ENCODE measurements at places on chromosomes 6 and 20. TPM values are rescaled to one million over a fixed set of nuclear protein-coding genes. Genes with fewer than 3 reads are reported as not detected.

GRCh38 chr20:3712279-3712873, at the start of gene SIGLEC1:
Gene SIGLEC1, minus strand, starts transcription at chr20:3712600. Its CDS starts 5,472 bp downstream, at chr20:3707128.
- no peak for DNase-seq

GRCh38 chr6:21594416-21595281, 1.1 kb downstream of the SOX4 start:
- DNase-seq, result peak; percentile 59

DNA sequence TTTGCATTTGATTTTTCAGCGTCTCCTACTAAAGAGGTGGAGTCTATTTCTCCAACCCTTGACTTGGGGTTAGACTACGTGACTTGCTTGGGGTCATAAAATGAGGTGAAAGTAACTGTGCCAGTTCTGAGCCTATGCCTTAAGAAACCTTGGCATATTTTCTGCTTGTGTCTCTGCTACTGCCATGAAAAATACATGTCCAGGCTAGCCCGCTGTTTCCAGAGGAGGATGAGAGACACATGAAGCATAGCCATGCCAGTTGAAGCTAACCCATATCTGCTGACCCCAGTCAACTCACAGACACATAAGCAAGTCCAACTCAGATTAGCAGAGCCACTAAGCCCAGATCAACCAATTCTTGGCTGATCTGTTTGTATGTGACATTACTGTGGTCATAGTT, 38.7 kb downstream of the SCP2D1 start:
- DNase-seq, result no peak

- DNase-seq, result no peak
Observed at GRCh38 chr6:55046869-55047422, 127.4 kb upstream of the HCRTR2 start.

GRCh38 chr6:53889365-53889764, 94.6 kb downstream of the LRRC1 start:
- DNase-seq, result no peak

- DNase-seq, result no peak
Observed at GRCh38 chr6:2792330-2793110, 27.3 kb downstream of the WRNIP1 start.

DNA sequence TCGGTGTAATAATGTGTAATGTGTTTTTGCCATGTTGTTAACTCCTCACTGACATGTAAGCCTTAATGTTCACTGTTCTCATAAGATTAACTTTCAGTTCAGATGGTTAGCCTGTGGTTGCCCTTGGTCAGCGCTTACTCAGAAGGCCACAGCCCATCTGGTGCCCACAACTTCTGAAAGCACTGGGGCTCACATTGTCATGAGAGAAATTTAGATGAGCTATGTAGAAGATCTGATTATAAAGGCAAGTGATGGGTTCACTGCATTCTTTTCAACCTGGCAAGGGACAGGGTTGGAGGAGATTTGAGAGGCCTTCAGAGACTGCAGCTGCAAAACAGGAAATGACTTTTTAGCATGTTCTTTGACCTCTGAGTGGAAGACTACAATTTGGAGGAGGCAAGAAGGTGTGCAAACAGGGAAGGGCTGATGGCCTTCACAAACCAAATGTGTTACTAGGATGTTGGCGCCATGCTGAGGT, 242.3 kb upstream of the SUPT3H start:
- no peak for DNase-seq

GRCh38 chr6:169991031-169991390, 239.6 kb downstream of the ERMARD start:
- no peak for DNase-seq

DNA sequence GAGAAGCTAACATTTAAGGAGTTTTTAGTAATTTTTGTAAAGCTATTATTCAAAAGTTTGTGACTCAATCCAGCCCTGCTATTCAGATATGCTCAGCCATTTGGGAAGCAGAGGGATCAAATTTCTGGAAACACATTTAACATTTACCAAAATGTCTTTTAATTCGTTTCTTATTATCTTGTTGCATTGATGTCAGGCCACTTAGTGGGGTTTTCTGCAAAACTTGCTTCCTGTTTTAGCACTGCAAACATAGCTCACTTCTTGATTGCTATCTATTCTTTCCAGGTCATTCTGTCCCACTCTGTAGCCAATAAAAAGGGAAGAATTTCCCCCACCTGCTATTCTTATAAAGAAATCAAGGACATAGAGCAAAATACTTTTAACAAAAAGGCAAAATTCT, 176.9 kb upstream of the SUPT3H start:
- DNase-seq, result no peak

DNA sequence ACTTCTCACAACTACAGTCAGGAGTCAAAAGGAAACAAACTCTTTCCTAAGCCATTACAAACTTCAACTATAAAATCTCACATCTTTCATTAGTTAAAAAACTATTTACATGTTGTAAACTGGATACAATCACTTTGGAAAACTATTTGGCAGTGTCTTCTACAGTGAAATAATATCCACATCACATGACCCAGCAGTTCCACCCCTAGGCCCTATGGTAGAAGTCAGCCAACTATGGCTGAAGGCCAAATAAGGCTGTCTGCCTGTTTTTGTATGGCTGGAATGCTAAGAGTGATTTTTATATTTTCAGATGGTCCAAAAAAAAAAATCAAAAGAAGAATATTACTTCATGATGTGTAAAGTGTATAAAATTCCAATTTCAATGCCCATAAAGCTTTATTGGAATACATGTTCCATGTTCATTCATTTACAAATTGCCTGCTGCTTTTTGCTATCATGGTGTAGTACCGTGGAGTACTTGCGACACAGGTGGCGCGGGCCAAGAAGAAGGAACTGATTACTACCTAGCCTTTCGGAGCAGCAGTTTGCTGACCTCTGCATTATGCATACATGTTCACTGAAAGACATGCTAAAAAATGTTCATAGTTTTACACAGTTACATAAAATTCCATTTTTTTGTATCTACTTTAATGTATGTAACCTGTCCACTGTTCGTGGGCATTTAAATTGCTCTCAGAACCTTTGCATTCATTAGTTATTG, 129.0 kb downstream of the KIF16B start:
- DNase-seq, result no peak

DNA sequence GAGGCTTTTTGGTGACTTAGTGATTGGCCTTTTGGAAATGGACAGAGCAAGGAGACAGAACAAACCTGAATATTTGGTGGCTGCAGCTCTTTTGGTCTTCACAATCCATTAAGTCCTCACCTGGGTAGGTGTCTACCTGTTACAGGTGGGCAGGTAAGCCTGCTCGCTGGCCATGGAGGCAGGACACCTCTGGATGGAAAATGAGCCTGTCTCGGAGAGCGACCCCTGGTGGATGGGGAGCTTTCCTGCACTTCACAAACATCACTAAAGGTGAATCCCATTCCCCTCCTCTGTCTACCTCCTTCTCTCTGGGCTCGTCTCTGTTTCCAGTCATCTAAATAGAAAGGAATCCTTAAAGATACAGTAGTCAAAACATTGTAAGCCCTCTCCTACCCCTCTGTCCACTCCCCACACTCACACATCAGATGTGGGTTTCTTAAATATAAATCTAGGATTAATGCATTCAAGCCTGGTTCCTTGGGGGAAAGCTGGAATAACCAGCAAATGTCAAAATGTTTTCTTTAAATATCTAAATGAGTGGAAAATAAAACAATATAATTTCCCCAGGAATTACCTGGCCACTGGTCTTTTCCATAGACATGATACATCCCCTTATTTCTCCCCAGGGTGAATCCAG, 304.9 kb downstream of the CDH26 start:
- no peak for DNase-seq

DNA sequence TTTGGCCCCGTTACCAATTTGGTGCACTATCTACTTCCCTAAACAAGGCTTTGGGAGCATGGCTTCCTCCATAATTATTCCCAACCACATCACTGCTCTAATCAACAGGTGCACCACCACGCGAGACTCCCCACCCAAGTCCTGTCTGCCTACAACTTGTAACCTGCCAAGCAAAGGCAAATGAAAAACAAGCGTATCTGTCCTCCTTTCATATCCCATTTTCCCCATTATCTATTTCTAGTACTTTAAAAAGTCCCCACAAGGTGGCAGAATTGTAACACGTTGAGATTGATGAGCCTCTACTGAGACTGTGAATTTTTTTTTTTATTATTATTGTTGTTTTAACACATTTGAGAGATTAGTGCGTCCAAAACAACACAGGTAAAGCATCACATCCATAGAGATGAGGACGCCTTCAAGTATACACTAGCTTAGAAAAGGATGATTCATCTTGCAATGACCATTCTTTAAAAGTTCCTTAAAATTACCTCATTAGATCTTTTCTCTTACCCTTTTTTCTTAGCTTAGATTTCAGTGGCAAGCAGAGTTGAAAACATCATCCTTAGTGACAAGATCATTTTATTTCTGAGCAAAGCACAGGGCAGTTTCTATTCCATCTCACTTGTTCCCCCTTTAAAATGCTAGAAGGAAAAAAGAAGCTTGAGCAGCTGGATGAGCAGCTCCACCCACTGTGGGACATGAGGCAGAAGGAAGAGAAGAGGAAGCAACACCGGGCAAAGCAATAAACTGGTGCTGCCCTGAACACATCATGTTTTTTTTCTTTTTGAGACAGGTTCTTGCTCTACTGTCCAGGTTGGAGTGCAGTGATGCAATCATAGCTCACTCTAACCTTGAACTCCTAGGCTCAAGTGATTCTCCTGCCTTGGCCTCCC, 210.8 kb downstream of the ARHGAP18 start:
- no peak for DNase-seq

DNA sequence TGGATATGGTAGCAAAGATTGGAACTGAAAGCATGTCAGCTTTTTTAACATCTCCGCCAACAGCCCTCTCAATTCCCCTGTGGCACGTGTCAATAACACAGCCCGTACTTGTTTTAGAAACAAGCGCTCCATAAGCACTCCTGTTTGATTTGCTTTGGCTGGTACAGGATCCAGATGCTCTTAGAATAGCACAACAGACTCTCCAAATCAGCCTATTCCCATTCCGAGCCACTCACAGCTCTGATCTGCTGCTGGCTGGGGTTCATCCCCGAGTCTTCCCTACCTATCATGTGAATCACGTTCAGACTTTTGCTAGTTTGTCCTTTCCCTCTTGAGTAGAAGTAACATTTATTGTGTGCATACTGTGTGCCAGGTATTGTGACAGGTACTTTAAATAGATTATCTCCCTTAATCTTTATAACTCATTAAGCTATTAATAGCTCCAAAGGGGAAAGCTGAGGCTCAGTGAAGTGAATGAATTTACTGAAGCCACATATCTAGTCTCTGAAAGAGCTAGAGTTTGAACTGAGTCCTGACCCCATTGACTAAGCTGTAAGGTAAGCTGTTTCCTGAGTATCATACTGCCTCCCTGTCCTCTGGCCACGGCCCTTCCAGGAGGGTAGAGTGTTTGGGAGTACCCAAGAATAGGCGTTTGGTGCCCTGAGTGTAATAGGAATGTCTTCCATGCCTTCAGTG, 46.7 kb downstream of the RALY start:
- DNase-seq, result no peak

DNA sequence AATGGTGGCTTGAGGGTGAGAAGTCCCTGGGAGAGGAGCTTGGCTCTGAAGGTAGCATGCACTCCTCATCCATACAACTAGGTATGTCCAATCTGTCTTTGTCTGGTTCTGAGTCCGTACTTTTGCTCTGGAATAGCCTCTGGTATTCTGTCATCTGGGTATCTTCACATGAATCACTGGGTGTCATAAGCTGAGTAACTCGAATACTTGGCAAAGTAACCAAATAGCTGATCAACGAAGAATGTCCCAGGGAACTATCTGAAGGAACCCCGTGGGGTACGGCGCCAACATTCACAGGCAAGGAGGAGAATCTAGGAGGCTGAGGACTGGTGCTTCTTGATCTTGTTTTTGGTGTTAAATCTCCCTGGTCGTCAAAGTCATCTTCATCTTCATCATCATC, 184.8 kb downstream of the HIVEP2 start:
- DNase-seq, result no peak

DNA sequence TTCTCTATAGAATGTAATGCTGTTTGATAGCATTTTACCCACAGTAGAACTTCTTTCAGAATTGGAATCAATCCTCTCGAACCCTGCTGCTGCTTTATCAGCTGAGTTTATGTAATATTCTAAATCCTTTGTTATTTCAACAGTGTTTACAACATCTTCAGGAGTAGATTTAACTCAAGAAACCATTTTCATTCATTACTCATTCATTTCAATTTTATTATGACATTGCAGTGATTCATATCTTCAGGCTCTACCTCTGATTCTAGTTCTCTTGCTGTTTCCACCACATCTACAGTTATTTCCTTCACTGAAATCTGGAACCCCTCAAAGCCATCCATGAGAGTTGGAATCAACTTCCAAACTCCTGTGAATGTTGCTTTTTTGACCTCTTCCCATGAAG, 93.7 kb downstream of the ZFAND3 start:
- no peak for DNase-seq

DNA sequence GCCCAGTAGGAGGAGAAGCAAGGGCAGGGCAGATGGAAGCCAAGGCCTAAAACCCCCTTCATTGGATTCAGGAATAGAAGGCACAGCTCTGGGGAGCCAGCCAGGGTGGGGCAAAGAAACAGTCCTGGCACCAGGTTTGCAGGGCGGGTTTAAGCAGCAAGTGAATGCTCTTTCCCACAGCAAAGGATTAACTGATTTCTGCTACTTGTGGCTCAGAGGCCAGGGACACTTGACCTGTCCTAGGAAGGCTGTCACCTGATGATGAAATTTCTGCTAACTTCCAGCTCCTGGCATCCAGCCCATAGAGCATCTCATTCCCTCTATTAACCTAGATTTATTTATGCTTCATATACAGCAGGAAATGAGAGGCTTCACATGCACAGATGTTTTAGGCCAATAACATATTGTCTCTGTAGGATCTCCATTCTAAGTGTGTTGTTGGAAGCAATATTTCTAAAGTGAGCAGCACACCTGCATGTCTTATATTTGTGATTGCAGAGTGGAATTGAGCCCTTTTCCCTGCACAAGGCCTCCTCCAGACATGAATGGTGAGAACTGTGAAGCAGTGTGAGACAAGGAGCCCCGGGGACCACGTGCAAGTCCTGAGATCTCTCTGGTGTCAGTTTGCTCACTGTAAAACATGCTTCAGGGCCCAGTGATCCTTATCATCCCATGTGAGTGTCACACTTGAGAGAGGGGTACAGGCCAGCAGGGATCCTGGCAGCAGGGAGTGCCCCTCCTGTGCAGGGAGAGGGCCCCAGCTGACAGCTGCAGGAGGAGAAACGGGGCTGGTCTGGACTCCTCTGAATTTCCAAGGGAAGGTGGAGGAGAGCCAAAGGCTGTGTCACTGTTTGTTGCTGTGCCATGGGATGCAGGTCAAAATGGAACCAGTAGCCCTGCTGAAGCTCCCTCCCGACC, 41.1 kb upstream of the CST5 start:
- DNase-seq, result no peak

- no peak for DNase-seq
Observed at GRCh38 chr20:6802227-6802626, 34.7 kb downstream of the BMP2 start.

GRCh38 chr6:135014353-135014832, 40.2 kb downstream of the HBS1L start:
- no peak for DNase-seq

PRDM1 gene
- 20.7 TPM for total RNA-seq

KCNB1 gene
- 32.5 TPM for total RNA-seq

FNDC1 gene
- not detected for total RNA-seq

EYS gene
- 1.3 TPM for total RNA-seq

RPP21 gene
- total RNA-seq, result 220 TPM

TRIM31 gene
- not detected for total RNA-seq

SMLR1 gene
- not detected for total RNA-seq
